Stimulated activated CD4-positive, alpha-beta T cell treated with anti-CD3 and anti-CD28 coated beads, TNF-alpha, amount 100 ng/mL, for 1 hour (primary cell): ENCODE measurements at places on chromosomes 1 and 21.

DNA sequence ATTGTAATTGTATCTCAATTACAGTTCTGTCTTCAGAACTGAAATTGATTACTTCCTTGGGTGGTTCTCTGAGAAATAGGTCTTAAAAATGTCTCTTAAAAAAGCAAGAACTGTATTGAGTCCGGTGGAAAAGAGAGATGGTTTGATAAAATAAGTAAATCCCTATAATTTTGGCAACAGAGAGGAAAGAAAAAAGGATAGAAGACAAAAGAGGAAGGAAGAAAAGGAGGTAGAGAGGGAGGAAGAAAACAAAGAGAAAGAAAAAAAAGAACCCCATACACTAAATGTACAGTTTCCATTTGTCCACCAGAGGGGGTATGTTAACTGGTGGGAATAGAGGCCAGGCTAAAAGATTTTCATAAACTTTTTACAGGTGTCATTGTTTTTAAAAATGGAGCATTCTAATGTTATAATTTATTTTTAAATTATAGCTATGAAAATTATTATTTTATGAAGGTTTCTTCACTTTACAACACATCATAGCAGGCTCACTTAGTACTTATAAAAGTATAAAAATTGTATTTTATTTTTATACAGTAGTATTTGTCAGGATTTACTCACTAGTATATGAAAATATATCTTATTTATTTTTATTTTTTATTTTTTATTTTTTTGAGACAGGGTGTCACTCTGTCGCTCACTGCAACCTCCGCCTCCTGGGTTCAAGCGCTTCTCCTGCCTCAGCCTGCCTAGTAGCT is 2.1 kb upstream of the UBE2T start:
- DNase-seq: no peak

DNA sequence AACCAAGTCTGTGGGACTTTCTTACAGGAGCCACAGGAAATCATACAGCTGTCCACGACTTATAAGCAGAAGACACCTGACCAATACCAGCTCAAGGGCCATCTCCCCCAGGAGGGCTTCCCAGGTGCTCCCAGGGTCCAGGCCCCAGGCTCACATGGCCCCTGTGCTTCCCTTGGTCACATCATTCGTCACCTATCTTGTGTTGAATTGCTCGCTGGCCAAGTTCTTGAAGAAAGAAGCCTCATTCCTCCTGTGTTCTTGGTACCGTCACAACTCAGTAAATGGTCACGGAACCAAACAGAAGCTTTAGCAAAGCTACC is 3.0 kb downstream of the NPHP4 start:
- no peak for DNase-seq

- DNase-seq: no peak
Measured at GRCh38 chr1:150210091-150210490, 25.8 kb downstream of the ANP32E start.

GRCh38 chr21:24895885-24896734 is 711.2 kb downstream of the MRPL39 start:
- no peak for DNase-seq

DNA sequence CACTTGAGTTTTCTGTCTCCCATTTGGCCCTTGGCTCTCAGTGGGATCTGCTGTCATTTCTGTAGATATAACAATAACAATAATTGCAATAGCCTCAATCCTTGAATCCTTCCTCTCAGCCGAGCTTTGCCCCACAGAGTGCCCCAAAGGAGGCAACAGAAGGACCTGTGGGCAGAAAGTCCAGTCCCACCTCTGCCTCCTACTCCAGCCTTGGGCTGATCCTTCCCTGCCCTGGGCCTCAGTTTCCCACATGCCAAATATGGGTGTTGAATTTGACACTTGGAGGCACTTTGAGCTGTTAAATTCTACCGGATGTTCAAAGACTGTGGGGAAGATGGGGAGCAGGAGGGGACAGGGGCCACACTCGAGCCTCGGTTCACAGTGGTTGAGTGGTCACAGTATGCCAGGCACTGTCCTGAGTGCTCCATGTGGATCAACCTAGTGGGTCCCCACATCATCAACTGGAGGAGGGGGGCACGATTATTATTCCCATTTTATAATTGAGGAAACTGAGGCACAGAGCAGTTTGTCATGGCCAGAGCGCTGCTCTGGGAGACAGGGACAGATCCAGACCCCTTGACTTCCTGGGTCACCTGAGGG is 307.1 kb downstream of the MATN1 start:
- DNase-seq: no peak

DNA sequence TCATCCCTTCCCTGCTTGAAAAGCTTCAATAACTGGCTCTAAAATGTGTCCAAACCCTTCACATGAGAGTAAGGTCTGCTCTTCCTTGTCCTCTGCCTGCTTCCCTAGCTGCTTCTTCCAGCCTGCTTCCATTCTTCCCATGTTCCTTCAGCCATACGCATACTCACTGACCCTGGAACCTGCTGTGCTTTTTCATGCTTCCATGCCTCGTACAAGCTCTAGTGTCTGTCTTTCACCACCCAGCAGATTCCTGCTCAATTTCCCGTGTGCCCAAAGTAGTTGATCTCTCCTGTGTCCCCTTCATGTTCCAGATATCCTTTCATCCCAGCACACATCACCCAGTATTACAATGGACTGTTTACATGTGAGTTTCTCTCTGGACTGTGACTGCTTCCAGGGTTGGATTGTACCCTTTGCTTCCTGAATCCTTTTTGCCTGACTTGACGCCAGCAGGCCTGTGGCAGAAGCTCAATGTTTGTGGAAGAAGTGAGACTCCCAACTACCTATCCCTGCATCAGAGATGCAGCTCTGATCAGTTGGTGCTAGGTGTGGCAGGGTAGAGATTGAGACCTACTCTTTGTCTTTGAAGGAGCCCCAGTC is 35.9 kb upstream of the RNF19B start:
- no peak for DNase-seq

DNA sequence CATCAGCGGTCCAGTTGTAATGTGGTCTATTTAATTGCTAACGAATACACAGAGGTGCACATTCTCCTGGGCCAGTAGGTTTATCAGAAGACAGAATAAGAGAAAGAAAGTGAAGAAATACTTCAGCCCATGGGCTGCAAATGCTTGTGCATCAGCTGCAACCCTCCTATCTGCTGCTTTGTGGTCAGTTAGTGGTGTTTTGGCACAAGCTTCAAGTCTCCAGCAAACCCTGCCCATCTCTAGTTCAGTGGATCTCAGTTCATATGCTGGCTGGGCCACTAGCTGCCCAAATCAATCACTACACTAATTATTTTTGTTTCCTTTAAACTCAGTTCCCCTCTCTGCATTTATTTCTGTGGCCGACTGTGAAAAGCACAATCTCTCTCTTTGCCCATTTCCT is 124.2 kb downstream of the KCNJ6 start:
- DNase-seq: no peak

DNA sequence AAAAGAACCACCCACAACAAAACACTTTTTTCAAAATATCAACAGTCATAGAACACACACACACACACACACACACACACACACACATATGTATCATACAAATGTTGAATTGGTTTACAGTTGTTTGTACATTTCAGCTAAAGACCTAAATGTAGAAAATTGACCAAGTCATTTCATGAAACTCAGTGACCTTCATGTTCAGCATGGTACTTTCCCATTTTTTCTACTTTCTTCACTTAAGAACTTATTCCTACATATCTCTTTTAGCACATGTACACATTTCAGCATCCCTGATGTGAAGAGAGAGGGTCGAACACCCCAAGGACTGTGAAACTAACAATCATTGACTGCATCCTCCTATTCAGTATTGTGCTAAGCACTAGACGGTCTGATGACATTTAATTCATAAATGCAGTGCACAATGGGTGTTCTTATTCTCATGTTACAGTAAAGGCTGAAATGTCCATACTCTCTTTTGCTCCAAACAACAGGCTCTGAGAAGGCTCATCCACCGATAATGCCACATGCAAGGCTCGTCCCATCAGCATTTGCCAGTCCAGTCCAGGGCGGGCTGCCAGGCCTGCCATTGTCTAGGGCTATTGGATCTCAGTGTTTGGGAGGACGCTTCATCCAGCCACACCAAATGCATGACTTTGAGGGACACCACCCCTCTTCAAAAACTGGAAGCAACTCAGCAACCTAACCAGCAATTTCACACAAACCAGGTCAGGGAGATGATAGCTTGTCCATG is 150.1 kb upstream of the RUNX1 start:
- DNase-seq: no peak

DNA sequence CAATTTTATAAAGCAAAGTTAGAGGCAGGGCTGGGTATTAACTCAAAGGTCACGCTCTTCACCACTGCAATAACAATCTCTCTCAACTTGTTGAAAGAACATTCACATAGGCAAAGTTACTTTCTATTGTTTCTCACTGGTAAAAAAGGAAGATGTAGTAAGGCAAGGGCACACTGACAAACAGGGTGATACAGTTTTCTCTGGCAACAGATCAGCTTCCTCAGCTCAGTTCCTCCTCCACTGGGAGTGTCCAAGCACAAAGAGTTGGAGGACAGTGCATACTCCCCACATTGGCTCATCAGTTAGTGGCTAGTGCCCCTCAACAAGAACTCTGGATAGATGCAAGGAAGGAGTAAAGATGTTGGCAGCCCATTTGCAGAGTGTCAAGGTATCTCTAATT is 3.7 kb downstream of the PLPPR4 start:
- DNase-seq: no peak

- no peak for DNase-seq
Measured at GRCh38 chr1:68204977-68205630, 27.2 kb downstream of the WLS start.

DNA sequence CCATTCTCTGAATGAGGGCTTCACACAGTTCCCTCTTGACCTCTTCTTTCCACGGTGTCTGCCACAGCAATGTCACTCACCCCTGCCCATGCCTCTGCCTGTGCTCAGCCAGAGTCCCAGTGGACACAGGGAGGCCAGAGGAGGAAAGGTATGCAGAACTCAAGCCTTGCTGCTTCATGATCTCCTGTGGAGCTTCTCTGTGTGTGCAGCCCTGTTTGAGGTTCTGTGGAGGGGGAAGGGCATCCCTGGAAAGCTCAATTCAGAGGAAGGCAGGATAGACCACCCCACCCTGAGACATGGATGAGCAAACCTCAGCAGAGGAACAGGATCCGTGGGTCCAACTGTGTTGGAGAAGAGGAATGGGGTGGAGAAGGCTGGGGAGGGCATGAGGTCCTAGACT is 2.0 kb downstream of the HCN3 start:
- no peak for DNase-seq

GRCh38 chr1:44747878-44748277 is 8.2 kb downstream of the KIF2C start:
- no peak for DNase-seq

DNA sequence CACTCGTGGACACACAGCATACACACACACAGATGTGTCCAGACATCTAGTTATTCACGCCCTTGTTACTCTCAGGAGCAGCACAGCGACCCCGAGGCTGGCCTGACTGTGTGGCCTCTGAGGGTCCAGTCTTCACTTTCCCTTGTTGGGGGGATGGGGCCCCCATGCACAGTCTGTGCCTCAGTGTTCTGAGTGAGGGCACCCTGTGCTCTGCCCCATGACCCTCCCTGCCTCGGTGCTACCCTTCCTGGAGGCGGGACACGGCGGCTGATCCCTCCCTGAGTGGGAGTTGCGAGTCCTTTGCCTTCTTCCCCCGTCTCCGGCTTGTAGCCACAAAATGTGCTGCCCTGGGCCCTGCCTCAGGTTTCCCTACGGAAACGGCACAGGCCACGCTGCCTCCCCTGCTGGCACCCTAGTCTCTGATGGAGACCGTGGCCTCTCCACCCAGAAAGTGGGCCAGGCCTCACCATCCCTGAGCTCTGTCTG is 8.6 kb downstream of the CSTB start:
- DNase-seq: no peak

GRCh38 chr1:117312453-117313138 is 54.7 kb upstream of the MAN1A2 start:
- DNase-seq: no peak

DNA sequence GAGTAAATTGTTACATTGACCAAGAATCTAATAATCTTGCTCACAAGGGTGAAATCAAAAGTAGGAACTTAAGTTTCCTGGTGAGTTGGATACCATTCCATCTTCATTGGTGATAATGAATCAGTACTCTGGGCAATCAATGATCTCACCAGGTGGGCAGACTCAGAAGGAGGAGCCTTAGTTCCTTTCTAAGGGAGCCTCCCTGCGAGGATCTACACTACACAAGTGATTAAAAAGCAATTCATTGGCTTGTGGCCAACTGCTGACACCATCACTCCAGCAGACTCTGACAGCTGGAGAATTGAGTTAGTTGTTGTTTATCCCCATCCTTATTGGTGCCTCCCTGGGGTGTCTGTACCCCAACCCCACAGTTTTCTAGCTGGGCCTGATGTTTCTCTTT is 84.1 kb upstream of the VANGL1 start:
- no peak for DNase-seq

DNA sequence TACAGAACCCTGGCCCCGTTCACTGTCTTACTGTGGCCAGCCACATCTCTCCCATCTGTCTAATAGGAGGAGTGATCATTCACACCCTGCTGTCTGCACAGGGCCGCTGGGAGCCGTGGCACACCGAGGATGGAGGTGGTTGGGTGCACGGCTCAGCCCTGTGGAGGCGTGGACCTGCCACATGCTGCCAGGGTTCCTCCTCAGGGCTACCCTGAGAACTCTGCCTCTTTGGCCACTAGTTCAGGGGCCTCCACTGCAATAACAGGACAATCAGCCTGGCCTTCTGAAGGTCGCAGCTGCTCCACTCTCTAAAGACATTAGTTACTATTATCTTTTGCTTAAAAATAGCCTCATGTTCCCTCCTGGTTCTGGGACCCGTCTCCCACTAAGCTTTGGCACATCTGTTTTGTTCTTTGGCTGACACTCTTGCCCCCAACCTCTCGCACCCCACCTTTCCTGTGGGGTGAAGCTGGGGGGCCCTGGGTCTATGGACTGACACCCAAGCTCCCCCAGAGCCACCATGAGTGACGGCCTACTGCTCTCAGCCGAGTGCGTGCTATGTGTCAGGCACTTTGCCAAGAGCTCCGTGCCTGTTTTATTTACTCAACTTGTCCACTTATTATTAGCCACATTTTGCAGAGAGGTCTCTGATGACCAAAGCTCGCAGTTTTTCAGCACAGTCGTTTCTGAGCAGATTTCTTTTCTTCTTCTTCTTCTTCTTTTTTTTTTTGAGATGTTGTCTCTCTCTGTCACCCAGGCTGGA is 66.3 kb downstream of the ARHGEF10L start:
- no peak for DNase-seq
